Progenitor cell of endocrine pancreas (in vitro differentiated cells): ENCODE measurements at places on chromosomes 2 and 18. TPM values are rescaled to one million over a fixed set of nuclear protein-coding genes. Genes with fewer than 3 reads are reported as not detected.

Gene CCDC74B
- total RNA-seq, result 10.7 and 10.9 TPM in 2 replicates

Gene RAB6C
- total RNA-seq, result 0.24 TPM in 1 of 2 replicates, not detected in the other

Gene GBX2
- total RNA-seq, result 0.24 TPM in 1 of 2 replicates, not detected in the other

Gene KIAA2012
- not detected in 2 replicates for total RNA-seq

DNA sequence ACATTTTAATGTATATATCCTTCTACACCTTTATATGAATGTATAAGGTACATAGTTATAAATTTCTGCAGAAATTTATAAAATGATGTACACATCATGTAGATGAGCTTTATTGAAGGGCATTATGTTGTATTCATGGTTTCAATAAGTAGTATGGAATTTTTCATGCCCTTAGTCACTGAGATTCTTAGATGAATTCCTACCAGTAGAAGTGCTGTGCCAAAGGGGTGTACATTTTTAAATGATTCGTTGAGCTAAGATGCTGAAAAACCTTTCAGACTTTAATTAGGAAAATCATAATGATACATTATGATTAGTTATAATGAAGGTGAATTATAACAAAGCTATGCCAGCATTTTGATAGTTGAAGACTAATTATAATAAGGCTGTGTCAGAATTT is 115.2 kb downstream of the ZNF236 start:
- no peak for DNase-seq

GRCh38 chr2:218125626-218126080 is at the start of gene CXCR2:
TSS of gene CXCR2 (plus strand) at chr2:218126028. CDS start at chr2:218134802, 8,774 bp downstream.
- no peak for DNase-seq
